ENCODE measurements at places on chromosomes 7 and 10.
A peak's percentile ranks its signal among the peaks of the same experiment; 100 is the strongest.

- no peak for DNase-seq
Measured at GRCh38 chr10:76883596-76883995, 754.0 kb downstream of the KCNMA1 start.

DNA sequence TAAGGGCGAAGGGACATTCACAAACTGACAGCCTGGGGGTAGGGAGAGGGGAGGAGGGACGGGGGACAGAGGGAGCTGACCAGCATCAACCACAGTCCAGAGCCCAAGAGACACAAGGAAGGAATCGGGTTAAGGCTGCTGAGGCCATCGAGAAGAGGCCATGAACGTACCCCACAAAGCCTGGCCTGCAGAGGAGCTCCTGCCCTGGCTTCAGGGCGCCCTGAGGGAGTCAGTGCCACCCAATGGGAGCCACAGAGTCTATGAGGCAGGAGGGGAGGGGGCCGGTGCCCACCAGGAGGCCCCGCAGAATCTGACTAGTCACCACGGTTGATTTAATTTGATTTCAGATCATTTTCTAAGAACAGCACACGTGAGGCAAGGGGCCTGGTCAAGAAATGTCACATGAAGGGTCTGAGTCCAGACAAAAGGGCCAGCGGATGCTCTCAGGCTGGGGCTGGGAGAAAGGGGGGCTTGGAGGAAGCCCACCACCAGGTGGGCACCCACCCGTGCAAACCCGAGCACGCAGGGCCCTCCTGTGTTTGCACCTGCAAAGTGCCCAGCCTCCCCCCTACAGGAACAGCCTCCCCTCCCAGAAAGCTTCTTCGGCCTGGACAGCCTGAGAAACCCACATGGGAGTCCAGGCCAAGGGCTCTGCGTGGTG is 40.4 kb downstream of the CAMK2B start:
- no peak for DNase-seq

DNA sequence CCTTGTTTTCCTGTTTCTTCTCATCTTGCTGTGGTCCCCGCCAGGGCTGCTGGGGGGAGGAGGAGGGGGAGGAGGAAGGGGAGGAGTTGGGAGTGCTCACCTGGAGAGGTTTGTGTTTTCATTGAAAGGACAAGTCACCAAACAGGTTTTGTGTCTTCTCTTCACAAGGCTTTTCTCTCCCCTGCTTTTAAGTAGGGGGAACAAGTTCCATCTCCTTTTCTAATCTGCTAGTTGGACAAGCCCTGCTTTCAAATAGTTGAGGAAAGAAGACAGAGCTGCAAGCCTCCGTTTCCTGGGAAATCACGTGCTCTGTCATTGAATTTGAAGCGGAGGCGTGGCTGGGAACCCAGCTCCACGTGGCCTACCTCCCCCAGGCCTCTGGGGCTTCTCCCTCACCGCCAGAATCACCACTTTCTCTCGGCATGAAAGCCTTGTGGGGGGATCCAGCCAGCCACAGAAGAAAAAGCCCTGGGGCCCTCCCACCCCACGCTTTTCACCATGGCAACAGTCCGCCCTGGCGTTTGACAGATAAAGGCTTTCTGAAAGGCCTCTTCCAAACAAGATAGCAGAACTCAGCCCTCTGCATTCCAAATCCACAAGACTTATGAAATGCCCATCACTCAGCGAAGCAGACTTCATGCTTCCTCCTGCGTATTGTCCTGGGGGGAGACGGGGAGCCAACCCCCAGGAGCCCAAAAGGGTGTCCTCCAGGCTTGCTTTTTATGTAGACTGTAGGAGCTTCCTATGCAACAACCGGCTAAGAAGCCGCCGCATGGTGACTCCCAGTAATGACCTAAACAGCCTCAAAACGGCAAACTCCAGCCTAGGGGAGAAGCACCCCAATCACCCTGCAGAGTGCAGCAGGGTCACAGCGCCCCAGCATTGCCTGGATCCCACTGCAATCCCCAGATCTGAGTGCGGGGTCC is 51.7 kb downstream of the PROSER2 start:
- DNase-seq, result no peak

DNA sequence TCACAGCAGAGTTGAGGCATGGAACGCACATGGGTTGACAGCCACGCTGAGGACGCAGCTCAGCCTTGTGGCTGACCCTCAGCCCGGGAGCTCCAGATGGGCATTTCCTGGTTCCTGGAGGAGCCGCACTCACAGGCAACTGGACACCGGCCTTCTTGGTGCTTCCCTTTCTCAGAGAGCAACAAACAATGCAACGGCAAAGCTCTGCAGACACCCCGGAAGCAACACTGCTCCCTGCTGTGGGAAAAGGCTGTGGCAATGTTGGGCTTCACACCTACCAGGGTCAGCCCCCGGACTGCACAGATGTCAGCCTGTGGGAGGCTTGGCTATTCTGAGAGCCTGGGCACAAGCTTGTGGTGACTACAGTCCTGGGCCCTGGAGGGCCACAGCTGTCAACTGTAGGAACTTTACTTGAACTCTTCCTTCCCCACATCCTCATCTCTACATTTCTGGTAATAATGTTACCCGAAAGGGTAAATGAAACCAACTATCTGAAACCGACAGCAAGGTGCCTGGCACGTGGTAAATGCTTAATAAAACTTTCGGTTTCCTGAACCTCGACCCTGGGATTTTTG is 597.5 kb upstream of the MKI67 start:
- no peak for DNase-seq

DNA sequence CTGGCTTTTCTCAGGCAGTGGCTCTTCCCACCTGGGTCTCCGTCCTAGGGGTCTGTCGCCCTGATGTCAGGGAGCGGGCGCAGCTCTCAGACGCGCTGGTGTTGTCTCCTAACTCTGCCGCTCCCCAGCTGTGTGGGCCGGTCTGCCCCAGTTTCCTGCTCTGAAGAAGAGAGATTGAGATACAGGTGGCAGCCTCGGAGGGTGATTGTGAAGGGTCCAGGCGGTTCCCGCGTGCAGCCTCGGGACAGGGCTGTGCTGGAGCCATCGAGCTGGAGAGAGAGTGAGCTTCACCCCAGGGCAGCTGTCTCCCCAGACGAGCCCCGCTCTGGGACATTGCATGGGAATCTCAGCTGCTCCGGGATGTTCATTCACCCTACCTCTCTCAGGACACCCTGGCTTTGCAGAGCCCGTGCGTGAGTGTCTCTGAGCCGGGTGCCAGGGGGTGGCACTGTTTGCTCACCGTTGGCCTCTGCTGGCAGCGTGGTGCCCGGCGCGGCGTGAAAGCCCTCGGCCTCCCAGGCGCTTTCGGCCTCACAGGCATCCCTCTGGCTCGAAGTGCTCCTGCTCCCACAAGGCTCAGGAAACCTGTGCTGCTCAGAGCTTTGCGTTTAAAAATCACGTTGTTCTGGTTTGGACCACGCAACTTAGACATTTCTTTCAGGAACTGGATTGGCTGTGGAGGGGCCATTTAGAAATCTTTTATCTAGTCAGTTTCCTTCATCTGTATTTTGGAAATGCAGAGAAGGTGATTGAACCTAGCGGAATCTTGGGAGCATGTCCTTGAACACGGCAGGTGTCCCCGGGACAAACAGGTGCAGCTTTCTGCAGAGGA is 33.8 kb upstream of the ZFAND2A start:
- peak; percentile 88 for DNase-seq

DNA sequence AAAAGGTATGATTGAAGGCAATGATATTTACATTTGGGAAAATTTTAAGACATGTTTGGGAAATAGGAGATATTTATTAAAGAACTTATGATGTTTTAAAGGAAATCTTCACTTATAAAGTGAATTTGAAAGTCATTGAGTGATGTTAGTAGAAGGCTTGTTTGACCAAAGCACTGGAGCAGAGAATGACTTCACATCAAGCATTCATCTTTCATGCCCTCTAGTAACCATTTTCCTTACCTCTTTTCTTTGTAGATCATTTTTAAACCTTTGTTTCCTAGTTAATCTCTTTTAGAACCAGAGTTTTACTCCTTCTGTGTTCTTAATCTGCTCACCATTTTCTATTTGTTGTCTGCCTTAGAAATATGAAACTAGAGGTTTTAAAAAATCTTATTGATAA is 111.3 kb upstream of the FOXP2 start:
- no peak for DNase-seq

GRCh38 chr7:35019801-35020200 is 17.5 kb downstream of the DPY19L1 start:
- no peak for DNase-seq

DNA sequence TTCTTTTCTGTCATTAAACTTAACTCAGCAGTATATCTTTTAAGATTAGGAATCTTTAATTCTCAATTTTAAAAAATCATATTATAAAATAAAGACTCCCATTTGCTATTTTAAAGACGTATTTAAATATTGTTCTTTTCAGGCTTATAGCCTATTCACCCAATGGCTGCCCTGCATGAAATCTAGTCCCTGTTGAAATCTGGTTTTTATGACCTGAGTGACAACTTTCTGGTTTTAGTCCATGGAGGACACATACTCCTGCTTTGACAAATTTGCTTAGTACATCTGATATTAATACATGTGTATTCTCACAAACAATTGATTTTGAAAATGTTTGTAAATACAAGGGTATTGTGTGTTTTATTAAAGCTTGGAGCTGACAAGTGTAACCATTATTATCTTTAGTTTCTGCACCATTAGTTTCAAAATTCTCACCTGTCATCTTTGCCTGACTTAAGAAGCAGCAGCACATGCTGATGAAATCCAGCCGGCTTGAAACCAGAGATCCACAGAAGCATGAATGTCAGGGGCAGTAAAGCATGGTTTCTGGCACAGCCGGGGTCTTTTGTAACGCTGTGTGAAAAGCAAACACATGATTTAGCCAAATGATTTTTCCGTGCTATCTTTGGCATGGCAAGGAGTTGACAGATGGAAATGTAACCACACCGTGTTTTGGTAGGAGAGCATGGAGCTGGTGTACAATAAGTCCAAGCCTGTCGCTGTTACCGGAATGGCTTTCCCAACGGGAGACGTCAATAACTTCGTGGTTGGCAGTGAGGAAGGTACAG is 262.8 kb downstream of the DYNC1I1 start:
- DNase-seq, result peak; percentile 84

DNA sequence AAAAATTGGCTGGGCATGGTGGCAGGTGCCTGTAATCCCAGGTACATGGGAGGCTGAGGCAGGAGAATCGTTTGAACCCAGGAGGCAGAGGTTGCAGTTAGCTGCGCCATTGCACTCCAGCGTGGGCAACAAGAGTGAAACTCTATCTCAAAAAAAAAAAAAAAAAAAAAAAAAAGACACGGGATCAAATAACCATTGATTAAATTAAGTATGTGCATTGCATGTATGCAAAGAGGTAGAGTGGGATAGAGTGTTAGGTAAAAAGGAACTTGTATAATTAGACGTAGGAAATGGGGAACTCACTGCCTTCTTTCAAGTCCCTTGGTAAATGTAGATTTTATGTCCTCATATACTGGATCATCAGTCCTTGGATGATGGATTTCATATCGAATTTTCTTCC is 13.1 kb downstream of the VCL start:
- no peak for DNase-seq

DNA sequence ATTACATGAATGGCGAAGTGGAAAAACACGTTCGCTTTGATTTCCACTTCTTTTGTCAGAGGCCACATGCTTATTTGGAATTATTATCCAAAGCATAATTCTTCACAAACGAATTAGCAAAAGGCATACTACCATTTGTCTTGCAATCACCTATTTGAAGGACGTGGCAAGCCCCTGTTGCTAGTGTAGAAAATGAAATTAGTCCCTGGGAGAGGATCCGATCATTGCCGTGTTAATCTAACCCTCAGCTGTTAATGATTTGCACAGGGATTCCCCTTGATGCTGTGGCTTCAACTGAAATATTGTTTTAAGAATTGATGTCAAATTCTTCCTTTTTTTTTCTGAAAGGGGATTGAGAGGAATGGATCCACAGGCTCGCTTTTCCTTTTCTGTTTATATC is 4.6 kb downstream of the AGMO start:
- DNase-seq, result no peak

DNA sequence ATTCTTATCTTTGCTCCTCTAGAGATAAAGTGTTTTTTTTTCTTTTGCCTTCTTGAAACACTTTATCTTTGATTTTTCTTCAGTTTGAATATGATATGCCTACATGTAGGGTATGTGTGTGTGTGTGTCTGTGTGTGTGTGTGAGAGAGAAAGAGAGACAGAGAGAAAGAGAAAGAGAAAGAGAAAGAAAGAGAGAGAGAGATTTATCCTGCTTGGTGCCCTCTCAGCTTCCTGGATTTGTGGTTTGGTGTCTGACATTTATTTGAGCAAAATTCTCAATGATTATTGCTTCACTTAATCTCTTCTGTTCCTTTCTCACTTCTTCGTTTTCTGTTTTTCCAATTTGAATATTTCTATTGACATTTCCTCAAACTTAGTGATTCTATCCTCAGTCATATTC is 60.3 kb downstream of the RAB18 start:
- DNase-seq, result no peak

- no peak for DNase-seq
Measured at GRCh38 chr10:123678376-123678775, 12.2 kb downstream of the GPR26 start.

- peak; percentile 68 for DNase-seq
Measured at GRCh38 chr10:60444494-60445064, 54.9 kb upstream of the ANK3 start.

GRCh38 chr10:63145782-63146181 is 12.7 kb downstream of the NRBF2 start:
- DNase-seq, result no peak

DNA sequence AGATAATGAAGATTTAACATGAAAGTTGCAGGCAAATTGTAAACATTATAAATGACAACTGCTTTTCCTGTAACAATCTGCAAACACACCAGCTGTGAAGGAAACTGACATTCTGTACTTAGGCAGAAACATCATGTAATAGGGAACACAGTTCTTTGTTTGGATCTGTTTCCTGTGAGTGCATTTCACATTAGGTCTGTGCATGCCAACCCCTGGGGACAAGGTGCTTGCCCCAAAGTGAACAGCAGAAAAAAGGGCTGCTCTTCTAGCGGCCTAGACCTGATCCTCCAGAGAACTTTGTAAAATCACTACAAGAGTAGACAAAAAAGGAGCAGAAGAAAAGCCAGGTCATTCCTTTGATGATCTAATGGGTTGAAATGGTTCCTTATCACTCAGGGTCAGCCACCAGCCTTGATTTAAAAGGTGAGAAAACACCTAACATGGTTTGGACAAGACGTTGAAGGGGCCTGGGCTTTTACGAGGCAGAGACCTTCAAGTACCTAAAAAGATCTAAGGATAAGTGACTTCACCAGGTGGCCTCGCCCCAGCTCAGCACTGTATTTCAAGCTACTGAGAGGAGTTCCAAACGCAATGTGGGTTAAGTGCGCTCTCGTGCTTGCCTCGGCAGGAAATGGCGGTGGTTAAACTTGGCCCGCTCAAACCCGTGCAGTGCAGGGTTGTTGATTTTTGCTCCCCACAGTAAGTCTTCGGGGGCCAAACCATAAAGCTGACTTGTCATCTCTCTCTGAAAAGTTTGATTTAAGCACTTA is 249.7 kb downstream of the CREB5 start:
- DNase-seq, result no peak

Measured in G401 (cell line).